A673 (cell line): ENCODE measurements at places on chromosomes 7 and 10.

DNA sequence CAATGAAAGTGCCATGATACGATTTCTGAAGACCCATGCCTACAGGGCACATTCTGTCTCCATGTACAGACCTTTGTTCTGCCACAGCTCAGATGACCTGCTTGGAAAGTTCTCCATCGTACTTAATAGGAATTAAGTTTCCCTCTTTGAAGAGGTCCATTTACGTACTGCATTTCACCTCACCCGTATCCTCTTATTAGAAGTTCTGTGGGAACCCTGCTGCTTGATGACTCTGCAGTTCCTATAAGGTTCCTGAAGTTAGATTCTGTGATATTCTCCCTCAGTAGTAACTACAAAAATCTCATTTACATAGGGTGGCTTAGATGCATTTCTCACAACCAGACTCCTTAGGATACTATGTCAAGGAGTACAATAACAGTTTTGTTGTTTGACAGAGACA, 50.9 kb downstream of the MINDY3 start:
- DNase-seq = peak; percentile 8

- DNase-seq = no peak
Observed at GRCh38 chr10:97307441-97307840, 11.6 kb upstream of the FRAT1 start.

DNA sequence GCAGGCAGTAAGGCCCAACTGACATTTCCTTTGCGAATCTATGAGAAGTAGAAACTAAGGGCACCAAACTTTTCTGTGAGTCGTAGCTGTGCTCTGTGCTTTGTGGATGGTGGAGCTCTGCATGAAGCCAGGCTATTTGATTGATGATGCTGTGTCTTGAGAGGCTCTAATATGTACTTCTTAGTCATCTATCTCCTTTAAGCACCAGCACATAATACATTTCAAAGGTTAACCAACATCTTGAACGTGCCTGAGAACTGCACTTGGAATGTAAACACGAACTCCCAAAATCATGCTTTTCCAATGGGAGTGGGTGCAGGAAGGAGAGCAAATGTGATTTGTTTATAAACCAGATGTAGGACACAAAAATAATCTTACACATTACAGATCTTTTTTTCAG, 411.6 kb downstream of the PARD3 start:
- DNase-seq = no peak

DNA sequence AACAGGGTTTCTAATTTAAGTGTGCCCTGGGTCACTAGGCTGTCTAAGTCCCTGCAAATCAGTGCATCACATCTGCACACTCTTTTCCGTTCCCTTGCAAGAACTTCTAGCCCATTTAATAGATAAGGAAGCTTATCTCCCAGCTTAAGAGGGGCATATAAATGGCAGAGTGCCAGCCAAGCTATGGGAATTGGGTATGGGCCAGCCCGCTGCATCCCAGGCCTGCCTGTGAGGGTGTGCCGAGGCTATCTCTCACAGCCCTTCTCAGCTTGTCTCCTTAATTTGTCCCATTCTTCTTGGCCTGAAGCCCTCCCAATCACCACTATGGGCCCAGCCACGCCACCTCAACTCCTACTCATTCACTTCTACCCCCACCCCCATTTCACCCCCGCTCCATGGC, 14.7 kb downstream of the AQP1 start:
- DNase-seq = no peak

DNA sequence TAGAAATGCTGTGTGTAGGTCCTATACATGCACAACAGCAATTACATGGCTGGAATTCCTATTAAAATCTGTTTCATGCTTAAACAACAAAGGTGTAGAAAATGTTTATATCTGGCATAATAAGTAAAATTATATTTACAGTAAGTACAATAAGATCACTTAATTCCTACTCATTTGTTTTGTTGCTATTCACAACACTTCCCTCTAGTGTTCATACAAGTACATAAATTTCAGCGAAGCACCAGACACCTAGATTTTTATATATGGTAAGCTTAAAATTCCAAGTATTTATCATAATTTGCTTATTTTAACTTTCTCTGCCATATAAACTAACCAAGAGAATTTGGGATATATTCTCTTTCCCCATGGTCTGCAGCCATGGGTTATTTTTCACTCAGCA, 51.8 kb upstream of the ANK3 start:
- no peak for DNase-seq

- DNase-seq = no peak
Observed at GRCh38 chr10:58570307-58570723, 57.6 kb downstream of the BICC1 start.

- DNase-seq = no peak
Observed at GRCh38 chr10:132817701-132818211, 31.8 kb upstream of the NKX6-2 start.

- no peak for DNase-seq
Observed at GRCh38 chr7:65233409-65234034, 140.1 kb upstream of the ZNF92 start.

DNA sequence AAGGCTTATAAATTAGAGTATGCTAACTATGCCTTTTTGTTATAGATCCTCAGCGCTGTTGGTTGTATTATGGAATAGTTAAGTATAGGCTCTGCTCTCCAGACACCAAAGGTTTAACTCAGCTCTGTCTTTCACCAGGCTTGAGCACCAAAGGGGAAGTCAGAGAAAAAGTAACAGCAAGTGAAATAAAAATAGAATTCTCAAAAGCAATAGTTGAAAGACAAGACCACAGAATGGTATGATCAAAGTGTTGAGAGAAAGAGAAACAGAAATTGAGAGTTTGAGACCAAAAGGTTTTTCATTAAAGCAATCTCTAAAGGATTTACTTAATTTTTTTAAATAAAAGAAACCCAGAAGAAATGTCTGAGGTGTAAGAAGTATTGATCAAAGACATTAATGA, 529.8 kb upstream of the C7orf33 start:
- no peak for DNase-seq

DNA sequence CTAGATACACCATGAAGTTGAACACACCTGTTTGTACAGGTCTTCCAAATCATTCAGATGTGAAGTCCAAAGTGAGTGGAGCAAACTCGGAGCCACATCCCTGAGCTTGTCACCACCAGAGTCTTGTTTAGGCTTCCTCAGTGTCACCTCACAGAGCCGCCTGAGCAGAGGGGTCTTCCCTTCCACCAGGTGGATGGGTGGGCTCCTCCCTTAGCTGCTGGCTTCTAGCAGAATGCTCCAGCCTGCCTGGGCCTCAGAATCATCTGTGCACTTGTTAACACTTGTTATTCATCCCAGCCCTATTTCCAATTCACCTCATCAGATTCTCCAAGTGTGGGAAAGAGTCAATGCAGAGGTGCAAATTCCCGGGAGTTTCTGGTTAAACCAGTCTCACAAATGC, 32.5 kb downstream of the C10orf71 start:
- DNase-seq = no peak

GRCh38 chr7:90211391-90212148, at the start of gene STEAP2:
Gene STEAP2 (plus strand): TSS chr7:90211740. CDS start chr7:90225083, 13,343 bp downstream.
- peak; percentile 99 for DNase-seq

- DNase-seq = peak; percentile 28
Observed at GRCh38 chr10:133124357-133125211, 35.4 kb upstream of the KNDC1 start.

DNA sequence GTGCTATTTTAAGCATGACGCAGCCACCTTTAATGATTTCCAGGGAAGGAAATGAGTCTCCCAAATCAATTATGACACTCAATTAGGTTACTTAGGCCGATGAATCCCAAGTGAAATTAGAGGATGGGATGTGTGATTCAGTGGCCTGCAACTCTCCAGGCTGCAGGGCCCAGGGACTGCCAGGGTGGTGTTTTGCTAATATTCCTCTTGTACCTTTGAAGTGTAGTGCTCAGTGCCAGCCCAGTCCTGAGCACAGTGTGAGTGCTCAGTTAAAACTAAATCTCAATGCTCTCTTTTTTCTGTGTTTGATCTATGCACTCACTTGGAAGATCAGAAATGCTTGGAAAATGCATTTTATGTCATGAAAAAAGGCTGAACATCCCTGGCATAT, 51.6 kb downstream of the SEM1 start:
- DNase-seq = peak; percentile 5

GRCh38 chr10:125559210-125559609, 123.8 kb downstream of the TEX36 start:
- no peak for DNase-seq

DNA sequence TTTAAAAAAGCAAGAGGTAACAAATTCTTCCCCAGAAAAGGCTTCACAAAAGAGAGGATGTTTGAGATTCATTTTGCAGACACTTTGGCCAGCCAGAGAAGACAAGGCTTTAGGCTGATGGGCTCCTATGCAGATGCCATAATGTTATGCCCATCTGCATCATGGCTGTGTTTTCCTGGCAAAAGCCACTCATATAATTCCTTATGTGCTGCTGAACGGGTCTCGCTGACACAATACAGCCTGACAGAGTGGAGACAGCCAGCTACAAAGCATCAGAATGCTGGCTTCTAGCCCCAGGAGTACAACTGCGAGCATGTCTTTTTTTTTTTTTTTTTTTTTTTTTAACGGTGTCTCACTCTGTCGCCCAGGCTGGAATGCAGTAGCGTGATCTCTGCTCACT, 1157.4 kb upstream of the AUTS2 start:
- peak; percentile 38 for DNase-seq

DNA sequence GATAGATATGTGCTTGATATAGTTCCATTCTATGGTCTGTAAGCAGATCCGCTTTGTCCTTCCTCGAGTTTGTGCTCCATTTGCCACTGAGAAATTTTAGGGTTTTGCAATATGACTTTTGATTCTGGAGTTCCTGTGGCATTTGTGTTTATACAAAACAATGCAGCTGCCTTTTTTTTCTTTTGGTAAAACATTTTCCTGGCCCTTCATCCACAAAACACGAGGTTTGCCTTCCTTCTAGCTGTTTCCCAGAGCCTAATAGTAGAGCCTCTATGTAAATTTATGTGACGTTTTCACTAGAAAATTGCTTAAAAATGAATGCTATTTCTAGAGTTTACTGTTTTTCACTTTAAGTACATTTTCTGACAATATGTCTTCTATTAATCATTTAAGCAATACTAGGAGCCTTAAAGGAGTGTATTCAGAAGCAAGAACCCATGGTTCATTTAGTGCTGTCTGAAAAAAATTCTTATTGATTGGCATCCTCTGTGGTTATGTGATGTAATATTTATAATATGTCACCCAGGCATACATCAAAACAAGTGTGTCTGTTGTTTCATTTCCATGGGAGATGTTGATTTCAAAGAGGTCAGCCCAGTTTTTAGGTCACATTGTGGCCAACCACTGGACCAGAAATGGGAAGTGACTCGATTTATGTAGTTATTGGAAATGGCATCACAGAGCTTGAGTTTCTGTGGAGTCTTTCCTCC, 618.3 kb downstream of the LRMDA start:
- no peak for DNase-seq

DNA sequence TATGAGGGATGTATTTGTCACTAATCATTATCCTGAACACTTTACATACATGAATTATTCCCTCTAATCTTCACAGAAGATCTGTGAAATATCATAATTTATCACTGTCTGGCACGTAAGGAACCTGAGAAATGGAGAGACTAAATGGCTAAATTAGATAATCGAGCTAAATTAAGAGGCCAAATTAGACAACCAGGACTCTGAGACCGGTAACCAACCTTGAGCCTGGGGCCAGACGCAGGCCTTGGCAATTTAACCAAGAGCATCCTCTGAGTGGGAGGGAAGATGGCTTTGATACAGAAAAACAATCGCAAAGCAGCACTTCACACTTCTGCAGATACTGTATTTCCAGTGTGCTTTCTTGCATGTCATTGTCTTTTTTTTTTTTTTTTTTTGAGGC, 21.4 kb downstream of the SVOPL start:
- no peak for DNase-seq
